ENCODE measurements at places on chromosomes 12 and 14.

DNA sequence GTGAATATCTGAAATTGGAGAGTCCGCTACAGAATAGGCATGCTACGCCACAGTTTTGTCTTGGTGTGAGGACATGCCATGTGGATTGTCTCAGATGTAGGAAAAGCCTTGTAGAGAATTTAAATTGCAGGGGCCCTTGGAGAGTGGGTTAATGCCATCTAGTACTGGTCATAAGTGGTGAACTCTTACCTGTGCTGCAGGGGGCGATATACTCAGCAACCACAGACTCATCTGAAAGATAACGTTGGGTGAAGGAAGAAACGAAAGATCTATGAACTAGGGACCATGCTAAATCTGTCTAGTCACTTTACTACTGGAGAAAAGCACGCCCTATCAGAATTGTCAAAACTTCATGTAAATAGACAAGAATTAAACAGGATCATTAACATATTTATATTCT is 33.7 kb upstream of the A2M start:
- DNase-seq = no peak

GRCh38 chr12:49897276-49897675 is 6.4 kb downstream of the FAIM2 start:
- DNase-seq = no peak

DNA sequence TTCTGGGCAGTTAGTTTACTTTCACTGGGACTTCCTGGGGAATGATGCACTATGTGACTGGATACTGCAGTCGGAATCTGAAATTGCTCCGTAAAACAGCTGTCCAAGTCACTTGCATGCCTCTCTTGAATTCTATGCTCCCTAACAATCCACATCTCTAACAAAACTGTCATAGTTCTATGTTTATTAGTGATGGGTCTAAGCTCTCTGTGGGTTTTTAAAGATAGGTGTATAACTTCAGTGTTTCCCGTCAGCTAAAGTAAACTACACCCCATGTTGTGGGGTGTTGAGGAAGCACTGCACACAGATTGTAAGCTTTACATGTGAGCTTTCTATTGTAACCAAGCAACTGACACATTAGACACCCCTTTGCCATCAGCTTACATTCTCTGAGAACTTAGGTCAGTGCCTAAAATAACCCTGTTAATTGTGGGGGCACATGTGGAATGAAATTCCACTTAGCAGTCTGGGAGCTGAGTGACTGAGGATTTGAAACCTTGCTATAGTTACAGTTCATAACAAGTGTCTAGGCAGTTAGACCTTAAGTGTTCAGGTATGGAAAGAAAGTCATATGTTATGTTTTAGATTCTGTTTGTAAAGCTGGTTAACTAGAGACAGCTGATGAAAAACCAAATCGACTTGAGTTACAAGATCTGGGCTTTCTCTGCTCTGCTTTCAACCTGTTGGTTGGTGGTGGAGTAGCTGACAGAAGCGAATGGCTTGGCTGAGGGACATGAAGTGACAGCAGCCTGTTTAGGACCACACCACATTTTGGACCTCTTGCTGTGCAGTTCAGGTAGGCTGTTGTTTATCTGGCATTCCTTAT is 165.7 kb downstream of the AKAP6 start:
- DNase-seq = no peak

DNA sequence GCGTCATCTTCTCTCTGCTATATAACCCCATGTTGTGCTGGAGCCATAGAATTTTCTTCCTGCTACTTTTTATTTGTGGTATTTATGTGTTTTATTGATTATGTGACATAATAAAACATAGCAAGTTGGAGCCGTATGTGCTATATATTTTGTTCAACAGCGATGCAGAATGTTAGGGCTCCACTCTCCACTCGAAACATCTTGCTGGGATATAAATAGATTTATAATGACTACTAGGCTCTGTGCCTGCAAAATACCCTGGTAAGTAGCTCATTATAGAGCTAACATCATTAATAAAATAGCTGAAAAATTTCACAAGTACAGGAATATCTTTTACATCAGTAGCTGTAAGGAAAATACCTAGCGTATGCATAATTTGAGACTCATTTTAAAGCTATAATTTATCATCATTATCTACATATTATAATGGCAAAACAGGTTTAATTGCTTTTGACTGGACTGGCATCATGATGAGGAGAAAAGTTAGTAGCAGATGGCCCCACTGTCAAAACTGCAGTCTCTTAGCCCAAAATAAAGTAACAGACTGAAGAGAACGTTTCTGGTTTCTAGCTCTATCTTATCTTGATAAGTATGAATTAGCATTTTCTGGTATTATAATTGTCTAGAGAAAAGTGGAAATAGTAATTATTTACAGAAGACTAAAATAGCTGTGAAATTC is 263.0 kb downstream of the NEDD1 start:
- no peak for DNase-seq

GRCh38 chr12:107530701-107531100 is 154.9 kb upstream of the PWP1 start:
- no peak for DNase-seq

DNA sequence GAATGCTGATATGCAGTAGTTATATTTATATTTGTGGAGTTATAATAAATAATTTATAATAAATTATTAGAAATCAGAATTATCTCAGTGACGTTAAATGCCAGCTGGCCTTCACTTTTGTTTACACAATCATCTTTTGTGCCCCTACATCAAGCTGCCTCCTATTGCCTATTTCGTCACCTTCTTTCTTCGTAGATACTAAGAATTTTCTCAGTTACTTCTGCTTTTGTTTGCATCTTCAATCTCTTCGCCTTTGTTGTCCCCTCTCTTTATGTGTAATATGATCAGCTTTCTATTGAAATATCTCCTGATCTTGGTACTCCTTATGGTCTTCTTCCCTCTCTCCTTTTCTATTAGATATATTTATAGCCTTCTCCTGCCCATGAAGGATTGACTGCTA is 197.0 kb downstream of the ERC1 start:
- no peak for DNase-seq

DNA sequence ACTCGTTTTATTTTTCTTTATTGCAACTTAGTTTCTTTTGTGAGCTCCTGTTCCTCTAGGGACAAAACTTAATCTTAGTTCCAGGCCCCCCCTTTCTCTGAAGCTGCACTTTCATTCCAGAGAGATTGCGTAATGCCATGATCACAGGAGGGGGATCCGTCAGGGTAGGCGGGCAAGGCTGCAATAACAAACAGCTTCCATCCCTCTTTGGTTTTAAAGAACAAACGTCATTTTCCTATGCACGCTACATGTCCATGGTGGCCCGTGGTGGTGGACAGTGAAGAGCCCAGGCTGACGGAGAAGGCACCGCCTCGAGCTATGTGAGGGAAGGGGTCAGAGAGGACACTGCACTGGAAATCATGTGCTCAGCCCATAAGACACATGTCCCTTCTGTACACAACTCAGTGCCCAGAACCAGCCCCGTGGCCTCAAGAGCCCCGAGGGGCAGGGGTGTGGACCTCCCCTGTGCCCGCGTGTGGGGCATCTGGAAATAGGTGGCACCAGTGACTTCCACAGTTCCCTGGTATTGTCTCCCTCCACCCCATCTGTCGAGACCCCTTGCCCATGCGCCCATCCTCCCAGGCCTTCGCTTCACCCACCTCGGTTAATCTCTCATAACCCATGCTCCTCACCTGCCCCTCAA is 161.4 kb downstream of the ADGRD1 start:
- no peak for DNase-seq

GRCh38 chr12:106332536-106332935 is 25.0 kb upstream of the POLR3B start:
- no peak for DNase-seq

DNA sequence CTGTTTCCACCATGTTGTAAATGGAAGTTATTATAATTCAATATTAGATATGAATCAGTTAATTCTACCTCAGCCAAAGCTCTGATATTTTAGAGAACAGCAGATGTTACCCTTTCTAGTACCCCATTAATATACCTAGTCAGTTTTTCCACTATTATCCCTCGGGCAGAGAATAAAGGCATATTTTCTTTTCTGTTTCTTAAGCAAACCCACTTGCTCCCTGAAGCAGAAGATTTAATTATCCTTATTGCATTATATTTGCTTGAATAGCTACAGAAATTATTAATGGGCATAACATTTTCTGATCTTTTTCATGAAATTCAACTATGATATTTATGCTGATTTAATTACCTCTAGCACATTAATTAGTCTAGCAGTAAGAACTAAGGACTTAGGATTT is 832.9 kb upstream of the FBXO33 start:
- no peak for DNase-seq

GRCh38 chr12:27162229-27162537 is 79.8 kb upstream of the C12orf71 start:
- DNase-seq = no peak

- no peak for DNase-seq
Measured at GRCh38 chr12:132449565-132450417, 40.2 kb upstream of the FBRSL1 start.

- DNase-seq = no peak
Measured at GRCh38 chr14:22821193-22822015, 6.2 kb upstream of the SLC7A7 start.

GRCh38 chr14:23021434-23021833 is 11.5 kb upstream of the C14orf93 start:
- no peak for DNase-seq

DNA sequence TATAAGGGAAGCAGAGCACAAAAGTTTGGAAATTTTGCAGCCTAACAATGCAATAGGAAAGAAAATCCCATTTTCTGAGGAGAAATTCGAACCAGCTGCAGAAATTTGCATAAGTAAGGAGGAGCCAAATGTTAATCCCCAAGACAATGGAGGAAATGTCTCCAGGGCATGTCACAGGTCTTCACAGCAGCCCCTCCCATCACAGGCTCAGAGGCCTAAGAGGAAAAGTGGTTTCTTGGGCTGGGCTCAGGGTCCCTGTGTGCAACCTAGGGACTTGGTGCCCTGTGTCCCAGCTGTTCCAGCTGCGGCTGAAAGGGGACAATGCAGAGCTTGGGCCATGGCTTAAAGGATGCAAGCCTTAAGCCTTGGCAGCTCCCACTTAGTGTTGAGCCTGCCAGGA is 190.0 kb downstream of the MDGA2 start:
- no peak for DNase-seq

All from stimulated activated CD4-positive, alpha-beta T cell treated with anti-CD3 and anti-CD28 coated beads, TNF-alpha, amount 100 ng/mL, for 4 hours (primary cell).